ENCODE measurements at places on chromosomes 12 and 14.

- no peak for DNase-seq
Measured at GRCh38 chr12:94157981-94158411, 9.6 kb downstream of the PLXNC1 start.

GRCh38 chr12:109844091-109844490 lies 10.9 kb upstream of the TRPV4 start:
- no peak for DNase-seq

- no peak for DNase-seq
Measured at GRCh38 chr14:105073720-105074600, 8.7 kb upstream of the GPR132 start.

DNA sequence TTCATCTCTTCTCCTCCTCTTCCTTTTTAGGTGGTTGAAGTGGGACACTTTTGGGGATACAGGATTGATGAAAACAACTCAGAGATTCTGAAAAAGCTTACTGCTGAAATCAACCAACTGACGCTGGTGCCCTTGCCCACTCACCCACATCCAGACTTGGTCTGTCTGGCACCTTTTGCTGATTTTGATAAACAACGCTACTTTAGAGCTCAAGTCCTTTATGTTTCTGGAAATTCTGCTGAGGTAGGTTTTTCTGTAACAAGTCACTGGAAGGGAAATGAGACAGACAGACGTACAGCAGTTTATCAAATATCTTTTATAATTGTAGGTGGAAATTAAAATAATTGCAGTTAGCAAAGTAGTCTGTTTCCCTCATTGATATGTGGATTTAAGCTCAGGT lies 60.0 kb upstream of the ASPG start:
- DNase-seq: no peak

- no peak for DNase-seq
Measured at GRCh38 chr14:53896726-53897125, 59.9 kb downstream of the BMP4 start.

GRCh38 chr12:42407306-42407705 lies 81.3 kb downstream of the PPHLN1 start:
- DNase-seq: no peak

DNA sequence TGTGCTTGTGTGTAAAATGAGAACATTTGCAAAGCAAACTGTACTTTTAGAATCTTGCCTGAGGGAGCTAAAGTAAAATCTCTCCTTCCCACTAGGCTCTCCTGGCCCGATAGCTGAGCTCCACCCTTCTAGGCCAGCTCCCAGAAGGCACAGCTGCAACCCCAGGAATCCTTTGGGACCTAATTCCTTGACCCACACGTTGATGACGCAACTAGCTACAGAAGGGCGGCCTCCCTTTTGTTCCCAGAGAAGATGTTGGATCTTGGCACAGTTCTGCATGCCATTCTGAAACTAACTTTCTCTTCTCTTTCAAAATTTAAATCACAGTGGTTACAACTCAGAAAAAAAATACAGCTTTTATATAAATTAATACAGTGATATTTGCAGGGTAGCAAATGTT lies 268.1 kb downstream of the EGLN3 start:
- DNase-seq: no peak

DNA sequence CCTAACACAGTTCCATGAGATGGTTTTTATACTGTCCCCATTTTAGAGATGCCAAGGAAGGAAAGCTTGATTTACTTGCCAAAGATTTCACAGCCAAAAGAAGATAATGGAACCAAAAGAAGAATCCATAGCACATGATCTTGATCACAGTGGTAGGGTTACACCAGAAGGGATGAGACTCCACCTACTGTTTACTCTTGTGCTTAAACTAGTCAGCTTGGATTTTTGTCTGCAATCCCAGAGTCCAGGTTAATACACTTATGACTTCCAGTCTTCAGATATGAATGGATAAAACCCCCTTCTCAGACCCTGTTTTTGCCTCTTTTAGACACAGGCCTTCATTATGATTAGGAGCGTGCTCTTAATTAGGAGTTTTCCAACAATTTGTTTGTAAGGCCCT lies 454.2 kb downstream of the AEBP2 start:
- no peak for DNase-seq

GRCh38 chr12:80282226-80282625 lies 161.8 kb upstream of the PTPRQ start:
- DNase-seq: no peak

DNA sequence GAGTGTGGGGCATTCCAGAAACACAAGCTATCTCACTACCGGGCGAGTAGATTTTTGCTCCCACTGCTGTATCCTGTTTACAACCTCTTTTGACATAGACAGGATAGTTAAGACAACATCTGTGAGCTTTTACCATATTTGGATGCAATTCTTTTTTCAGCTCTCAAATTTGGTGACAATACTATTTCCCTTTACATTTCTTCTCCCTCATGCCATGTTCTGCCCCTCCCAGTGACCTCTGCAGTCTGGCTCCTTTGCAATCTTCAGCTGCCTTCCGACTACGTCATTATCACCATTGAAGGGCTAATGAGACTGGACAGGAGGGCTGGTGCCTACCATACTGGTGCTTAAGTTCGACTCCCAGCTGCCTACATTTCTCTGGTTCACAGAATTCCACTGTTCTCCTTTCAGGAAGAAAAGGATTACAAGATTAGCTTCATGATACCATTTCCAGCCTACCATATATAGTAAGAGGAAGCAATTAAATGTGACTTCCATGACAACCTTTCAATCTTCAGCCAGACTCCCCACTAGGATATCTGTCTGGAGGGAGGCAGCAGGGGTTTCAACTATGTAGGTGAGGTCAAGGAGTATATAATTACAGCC lies 251.6 kb downstream of the PHLDA1 start:
- no peak for DNase-seq

DNA sequence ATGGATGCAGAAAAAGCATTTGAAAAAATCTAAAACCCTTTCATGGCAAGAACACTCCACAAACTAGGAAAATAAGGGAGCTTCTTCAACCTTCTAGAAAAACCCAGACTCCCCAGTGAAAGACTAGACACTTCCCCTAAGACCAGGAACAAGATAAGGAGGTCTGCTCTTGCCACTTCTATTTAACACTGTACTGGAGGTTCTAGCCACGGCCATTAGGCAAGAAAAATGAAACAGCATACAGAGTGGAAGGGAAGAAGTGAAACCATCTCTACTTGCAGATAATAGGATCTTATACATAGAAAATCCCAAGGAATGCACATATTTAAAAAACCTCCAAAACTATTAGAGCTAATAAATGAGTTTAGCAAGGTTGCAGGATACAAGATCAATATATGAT lies 42.3 kb downstream of the CHGA start:
- no peak for DNase-seq

DNA sequence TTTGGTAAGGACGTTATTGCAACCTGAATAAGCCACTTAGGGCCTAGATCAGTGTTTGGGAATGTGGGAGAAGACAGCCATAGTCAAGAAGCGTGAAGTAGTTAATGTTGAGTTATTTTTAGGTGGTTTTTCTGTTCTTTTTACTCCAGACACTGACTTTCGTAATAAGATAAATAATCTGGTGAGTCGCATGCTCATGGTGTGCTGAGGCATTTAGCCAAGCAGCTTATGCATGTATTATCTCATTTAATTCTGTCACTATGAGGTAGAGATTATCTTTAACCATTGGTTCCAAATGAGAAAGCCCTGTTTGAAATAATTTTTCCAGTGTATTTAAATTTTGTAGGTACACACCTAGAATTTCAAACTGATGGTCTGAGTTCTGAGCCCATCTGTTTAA lies 67.3 kb downstream of the RCOR1 start:
- DNase-seq: no peak
